Stimulated activated naive CD4-positive, alpha-beta T cell (primary cell): ENCODE measurements at places on chromosomes 7 and 10.

GRCh38 chr7:123499211-123499970, 35.0 kb downstream of the IQUB start:
- DNase-seq: no peak

DNA sequence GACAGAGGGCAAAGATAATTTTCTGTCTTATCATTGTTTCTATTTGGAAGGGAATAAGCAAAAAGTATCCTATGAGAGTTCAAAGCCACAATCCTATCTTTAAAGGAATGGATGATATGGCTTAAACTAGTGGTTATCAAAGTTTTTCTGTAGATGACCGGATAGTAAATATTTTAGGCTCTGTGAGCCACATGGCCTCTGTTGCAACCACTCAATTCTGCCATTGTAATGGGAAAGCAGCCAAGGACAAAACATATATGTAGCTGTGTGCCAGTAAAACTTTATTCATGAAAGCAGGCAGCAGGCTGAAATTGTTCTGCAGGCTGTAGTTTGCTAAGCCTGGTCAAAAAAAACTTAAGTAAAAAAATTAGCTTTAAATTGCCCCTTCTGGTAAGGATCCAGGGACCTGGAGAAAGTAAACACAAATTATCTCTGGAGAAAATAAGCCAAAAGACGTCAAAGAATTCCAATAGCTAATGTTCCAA, 73.3 kb downstream of the THSD7A start:
- no peak for DNase-seq

DNA sequence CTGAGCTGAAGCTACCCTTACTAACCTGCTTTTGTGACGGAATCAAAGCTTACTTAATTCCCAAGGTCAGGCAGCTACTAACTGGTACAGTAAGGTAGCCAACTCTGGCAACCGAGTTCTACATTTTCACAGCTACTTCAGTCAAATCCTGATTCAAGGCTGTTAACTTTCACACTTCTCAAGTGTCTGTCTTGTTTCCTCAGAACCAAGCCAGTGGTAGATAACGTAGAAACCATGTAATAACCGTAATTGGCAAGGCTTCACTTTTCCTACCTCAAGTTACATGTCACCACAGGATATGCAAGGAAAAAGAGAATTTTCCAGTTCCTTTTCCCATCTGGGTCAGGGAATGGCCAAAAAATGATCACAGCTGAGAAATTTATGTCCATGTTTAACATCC, 746.7 kb downstream of the NRG3 start:
- no peak for DNase-seq

GRCh38 chr10:88764110-88764509, 4.3 kb downstream of the LIPN start:
- DNase-seq: no peak

DNA sequence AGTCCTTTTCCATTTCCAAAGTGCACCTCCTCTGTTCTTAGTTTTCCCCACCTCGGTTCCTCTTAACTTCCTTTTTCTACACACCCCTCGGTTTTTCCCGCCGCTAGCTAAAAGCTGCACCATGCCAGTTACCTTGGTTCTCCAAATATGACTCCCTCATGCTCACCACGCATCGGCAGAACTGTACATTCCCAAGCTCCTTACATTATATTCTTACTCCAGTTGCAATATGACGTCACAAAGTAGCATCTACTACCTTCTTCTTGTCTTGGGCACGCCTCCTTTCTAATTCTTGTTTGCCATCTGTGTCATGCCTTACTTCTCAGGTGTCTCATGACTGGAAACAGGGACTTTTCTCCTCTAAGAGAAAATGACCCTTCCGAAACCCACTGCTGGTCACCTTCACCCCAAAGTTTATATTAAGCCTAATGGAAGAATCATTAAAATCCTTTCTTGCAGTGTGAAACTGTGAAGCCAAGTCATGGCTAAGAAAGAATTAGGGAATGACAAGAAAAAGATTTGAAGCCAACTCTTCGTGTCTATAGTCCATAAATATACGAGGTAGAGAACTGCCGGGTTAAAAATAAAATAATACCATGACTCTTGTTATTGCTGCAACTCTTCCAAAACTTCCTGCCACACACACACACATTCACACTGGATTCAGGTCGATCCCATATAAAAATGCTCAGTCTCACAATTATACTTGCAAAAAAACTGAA, 1.7 kb downstream of the ESYT2 start:
- DNase-seq: no peak

DNA sequence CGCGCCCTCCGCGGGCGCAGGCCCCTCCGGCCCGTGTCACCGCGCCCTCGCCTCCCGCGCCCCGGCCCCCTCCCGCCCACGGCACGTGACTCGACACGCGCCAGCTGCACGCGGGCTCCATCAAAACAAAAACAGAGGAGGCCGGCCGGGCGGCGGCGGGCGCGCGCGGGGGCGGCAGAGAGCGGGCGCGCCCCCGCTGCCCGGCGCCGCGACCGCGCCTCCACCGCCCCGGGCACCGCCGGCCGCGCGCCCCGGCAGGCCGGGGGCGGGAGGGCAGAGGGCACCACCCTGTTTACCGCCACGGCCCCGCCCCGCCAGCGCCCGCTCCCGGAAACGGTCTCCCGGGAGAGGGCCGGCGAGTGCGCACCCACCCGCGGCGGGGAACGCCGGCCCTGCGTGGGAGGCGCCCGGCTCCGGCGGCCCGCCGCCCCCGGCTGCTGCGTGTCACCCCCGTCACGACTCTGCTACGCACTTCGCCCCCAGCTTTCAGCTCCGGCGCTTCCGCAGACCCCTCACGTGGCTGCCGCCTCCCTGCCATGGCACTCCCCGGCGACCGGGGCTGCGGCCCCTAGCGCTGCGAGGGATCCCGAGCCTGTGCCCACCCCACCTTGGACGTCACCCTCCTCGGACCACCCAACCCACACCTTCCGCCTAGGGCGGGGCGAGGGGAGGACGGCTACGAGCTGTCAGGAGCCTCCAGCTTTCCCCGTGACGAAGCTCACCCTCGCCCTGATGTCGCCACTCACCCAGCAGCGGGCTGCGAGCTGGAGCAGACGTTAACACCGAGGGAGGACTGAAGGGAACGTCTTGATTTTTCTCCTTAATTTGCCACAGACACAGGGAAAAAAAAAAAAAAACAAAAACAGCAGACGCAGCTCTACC, 221.6 kb upstream of the MKLN1 start:
- DNase-seq: peak; percentile 87

GRCh38 chr7:128417071-128417470, 7.3 kb upstream of the IMPDH1 start:
- DNase-seq: no peak

- no peak for DNase-seq
Observed at GRCh38 chr7:44445986-44446671, 44.3 kb downstream of the NUDCD3 start.

- DNase-seq: no peak
Observed at GRCh38 chr7:12607134-12607533, 36.6 kb downstream of the SCIN start.

DNA sequence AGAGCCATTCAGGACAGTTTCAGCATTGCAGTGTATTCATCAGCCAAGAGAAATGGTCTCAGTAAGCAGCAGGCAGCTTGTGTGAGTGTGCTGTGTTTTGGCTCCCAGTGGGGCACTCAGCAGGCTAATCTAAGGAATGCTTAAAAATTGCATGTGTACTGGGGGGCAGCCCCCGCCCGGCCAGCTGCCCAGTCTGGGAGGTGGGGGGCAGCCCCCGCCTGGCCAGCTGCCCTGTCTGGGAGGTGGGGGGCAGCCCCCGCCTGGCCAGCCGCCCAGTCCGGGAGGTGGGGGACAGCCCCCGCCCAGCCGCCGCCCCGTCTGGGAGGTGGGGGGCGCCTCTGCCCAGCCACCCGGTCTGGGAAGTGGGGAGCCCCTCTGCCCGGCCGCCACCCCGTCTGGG, 116.2 kb downstream of the GRID1 start:
- DNase-seq: no peak

GRCh38 chr10:129831150-129831549, 132.9 kb downstream of the EBF3 start:
- no peak for DNase-seq

GRCh38 chr7:37947138-37947940, 26.9 kb downstream of the EPDR1 start:
- DNase-seq: no peak

DNA sequence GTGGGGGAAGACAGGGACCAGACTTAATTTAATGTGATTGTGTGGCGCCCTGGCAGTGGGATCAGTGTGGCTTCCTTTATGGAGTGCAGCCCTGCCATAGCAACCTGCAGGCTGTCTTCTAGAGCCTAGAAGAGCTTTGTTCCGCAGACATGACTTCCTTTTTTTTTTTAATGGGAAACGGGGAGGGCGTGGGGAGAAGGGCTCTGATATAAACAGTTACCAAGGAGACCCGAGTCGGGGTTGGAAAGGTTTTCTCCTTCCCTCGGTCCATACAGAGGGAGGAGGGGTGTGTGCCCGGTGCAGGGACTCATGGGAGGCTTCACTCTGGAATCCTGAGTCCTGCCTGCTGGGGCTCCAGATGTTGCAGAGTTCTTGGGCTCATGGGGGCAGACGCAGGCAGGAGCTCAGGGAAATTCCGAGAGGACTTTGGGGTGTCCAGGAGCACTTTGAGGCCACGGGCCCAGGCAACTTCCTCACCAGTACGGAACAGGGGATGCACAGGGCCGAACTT, 26.9 kb downstream of the TMEM120A start:
- no peak for DNase-seq

DNA sequence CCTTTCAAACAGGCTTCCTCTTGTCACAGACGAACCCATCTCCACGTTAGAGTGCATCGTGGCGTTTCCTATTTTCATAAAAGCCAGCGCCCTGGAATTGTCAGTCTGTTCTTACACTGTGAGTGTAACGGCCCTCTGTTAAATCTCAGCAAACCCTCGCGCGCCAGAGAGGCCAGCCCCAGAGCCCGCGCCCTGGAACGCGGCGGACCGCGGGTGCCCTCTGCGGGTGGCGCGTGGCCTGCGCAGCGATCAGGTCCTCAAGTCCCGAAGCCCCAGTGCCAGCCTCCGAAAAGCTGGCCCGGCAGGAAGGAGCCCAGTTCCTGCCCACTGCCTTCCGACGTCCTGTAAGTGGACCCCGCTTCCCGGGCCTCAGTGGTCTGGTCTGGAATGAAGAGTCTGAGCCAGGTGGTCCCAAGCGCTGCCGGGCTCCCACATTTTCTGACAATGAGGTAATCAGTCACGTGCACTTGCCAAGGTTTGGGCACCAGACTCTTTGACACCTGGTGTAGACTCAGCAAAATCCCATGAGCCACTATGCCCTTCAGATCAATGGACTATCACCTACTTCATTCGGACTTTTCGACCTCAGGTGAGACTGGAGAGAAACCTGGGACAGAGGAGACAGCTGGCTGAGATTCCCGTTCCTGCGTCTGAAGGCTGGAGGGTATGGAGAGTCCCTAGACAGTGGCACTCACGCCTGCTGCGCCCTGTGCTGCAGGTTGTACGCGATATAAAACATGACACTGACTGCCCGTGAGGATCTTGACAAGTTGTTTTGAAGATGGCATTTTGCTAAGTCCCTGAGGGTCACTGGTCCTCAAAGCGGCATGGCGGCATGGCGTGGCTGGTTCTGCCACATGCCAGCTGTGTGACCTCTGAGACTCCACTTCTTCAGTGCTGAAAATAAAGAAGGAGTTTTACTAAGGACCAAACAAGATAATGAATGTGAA, 109.4 kb upstream of the LANCL2 start:
- peak; percentile 26 for DNase-seq

DNA sequence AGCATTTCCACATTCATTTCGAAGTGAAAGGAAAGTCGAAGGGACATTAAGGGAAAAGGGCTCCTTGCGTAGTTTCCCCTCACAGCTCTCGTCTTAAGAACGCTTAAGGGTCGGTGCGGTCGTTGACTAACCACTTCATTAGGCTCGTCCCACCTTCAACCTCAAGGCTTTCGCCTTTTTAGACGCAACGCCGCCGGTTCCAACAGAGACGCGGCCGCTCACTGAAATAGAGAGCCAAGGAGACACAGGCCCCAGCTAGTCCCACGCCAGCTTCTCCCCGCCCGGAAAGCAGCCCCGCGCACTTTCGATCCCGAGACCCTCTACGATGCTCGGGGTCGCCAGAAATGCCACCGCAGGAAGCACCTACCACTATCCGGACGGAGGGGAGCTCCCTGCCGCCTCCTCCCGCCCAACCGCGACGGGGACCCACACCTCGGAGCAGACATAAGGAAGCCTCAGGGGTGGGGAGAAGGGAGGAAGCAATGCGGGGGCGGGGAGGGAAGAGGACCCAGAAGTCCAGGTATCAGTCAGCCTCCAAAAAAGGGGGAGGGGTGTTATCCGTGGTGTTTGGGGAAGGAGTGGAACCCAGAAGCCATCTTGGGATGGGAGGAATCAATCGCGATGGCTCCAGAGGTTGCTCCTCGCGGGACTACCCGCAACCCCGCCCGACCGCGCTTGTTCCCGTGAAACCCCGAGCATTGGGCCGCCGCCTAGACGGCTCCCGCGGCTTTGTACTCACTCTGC, 559 bp downstream of the TRA2A start:
- peak; percentile 49 for DNase-seq

- DNase-seq: no peak
Observed at GRCh38 chr10:50558371-50558770, 65.4 kb downstream of the SGMS1 start.

DNA sequence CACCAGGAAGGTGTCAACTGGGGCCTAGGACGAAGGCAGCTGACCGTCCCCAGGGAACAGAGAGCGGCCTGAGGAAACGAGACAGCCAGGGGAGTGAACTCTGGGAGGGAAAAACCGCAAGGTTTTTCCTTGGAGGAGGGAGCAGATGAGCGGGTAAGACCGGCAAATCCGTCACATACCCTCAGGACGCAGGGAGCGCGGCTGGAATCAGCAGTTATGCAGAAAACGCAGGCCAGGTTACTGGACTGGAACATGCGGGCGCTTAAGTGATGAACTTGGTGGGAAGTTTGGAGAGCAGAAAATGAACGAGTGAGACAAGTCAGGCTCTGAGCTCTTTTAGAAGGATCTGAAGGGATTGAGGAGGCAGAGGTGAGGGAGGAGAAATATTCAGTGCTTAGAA, 76.7 kb downstream of the BMS1 start:
- DNase-seq: no peak

- DNase-seq: no peak
Observed at GRCh38 chr10:123669886-123670285, 3.7 kb downstream of the GPR26 start.

DNA sequence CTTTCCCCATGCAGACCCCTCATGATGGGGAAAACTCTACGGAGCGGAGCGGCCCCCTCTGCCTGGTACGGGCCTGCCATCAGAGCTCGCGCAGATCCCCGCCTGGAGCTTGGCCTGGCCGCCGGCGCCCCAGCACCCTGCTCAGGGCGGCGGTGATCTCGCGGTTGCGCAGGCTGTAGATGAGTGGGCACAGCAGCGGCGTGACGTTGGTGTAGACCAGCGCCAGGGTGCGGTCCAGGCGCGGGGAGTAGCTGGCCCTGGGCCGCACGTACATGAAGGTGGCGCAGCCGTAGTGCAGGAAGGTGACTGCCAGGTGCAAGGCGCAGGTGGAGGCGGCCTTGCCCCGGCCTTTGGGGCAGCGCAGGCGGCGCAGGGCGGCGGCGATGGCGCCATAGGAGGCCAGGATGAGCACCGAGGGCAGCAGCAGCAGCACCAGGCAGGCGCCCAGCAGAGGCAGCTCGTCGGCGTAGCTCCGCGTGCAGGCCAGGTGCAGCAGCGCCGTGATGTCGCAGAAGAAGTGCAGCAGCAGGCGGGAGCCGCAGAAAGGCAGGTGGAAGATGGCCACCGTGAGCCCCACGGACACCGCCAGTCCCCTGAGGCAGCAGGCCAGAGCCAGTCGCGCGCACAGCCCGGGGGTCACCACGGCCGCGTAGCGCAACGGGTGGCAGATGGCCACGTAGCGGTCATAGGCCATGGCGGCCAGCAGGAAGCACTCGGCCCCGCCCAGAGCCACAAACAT, 33.4 kb downstream of the TAS2R41 start:
- DNase-seq: no peak

GRCh38 chr7:16260236-16260728, 161.1 kb downstream of the CRPPA start:
- DNase-seq: no peak
